ENCODE measurements at places on chromosomes 6 and 20.

- DNase-seq, result no peak
These were observed 533.4 kb downstream of the PKHD1 start for GRCh38 chr6:51554029-51554428.

DNA sequence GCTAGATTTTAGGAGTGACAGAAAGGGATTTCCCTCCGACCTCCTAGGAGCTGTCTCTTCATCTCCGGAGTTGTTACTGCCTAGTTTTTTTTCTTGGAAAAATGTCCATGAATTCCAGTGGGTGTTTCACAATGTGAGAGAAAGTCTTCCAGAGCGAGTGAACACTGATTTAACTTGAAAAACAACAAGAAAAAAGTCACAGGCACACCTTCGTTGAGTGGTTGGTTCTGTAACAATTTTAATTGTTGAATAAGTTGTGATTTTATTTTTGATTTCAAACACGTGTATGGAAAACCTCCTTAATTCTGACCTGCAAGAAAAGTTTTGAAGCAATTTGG, 2.9 kb downstream of the TFAP2C start:
- DNase-seq, result no peak

DNA sequence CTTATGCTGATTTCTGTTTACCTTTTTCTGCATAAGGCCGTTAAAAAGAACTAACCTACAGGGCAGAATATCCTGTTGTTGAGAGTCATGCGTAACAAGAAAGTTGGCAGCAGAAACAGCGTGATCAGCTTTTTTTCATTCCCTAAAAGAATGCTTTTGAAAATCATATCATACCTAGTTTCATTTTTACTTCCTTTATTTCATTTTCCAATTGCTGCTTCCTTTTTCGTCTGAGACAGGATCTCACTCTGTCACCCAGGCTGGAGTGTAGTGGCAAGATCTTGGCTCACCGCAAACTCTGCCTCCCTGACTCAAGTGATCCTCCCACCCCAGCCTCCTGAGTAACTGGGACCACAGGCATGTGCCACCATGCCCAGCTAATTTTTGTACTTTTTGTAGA, 4.1 kb downstream of the CALHM6 start:
- no peak for DNase-seq

- DNase-seq, result no peak
These were observed 2.8 kb upstream of the PNPLA1 start for GRCh38 chr6:36266913-36267644.

DNA sequence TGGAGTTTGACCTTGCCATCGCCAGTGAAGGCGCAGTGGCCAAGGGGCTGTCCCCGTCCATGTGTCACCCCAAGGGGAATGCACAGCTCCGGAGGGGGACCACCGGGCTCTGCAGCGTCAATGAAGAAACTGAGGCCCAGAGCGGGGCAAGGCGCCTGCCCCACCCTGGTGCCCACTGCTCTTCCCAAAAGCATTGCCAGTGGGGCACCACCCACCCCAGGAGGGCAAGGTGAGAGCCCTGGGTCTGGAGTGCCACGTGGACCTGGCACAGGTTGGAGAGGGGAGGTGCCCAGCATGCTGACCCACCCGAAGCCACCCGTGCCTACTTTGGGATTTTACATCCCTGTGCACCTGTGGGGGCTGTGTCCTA, 8.3 kb downstream of the NTSR1 start:
- no peak for DNase-seq

- no peak for DNase-seq
These were observed 1279.9 kb upstream of the EYS start for GRCh38 chr6:66986940-66987339.

GRCh38 chr6:42428326-42429041, 23.2 kb downstream of the TRERF1 start:
- peak; percentile 76 for DNase-seq

DNA sequence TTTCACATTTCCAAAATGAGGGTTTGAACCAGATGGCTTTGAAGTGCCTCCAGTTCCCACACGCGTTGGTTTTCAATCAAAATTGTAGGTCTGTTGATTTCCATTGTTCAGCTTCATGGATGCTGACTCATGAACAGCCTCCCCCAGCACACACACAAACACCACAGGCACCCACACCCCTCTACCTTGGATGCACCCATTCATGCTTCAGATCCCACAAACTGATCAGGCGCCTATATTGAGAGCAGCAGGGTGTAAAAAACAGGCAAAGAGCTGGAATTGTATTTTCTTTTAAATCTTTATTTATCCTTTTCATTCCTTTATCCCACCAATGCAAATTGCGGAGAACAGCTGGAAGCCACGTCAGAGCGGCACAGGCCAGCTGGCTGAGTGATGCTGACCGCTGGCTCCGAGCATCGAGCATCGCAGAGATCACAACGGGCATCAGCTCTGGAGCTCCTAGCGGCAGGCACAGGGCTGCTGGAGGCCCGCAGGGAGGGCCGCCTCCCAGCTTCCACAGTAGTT, 29.3 kb upstream of the TBC1D7 start:
- no peak for DNase-seq

DNA sequence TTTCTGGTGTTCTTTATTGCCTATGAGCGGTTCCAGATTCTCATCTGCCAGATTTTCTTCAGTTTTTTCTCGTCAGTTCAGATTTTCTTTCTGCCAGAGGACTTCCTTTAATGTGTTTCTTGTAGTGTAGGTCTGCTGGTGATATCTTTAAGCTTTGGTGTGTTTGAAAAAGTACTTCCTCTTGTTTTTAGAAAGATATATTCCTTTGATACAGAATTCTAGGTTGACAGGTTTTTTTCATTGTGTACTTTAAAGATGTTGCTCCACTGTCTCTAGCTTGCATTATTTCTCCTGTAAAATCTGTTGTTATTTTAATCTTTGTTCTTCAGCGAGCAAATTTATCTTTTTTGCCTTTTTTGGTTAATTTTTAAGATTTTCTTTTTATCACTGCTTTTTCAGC, 36.9 kb downstream of the ASXL1 start:
- no peak for DNase-seq
